ENCODE measurements at places on chromosomes 11 and 22.

GRCh38 chr11:88367310-88367709 lies 29.8 kb upstream of the CTSC start:
- no peak for DNase-seq

DNA sequence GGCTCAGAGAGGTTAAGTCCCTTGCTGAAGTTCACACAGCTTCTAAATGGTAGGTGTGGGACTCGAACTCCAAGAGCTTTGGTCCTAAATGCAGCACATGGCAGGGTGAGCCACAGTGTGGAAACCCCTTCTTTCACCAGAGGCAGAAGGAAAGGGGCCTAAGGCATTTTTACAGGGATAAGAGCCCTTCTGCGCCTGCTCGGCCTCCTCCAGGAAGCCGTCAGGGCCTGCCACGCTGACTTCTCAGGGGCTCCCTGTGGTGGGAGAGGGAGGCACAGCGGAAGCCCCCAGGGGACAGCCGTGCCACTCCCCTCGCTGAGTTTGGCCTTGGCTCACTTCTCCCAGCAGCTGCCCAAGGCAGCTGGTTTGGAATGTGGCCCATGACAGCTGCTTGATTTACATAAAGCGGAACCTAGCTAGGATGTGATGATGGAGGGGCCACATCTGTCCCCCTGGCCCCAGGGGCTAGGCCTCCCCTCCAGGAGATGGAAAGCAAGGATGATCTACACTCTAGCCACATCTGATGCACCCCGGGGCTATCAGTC lies 35.4 kb downstream of the CD82 start:
- DNase-seq = no peak

DNA sequence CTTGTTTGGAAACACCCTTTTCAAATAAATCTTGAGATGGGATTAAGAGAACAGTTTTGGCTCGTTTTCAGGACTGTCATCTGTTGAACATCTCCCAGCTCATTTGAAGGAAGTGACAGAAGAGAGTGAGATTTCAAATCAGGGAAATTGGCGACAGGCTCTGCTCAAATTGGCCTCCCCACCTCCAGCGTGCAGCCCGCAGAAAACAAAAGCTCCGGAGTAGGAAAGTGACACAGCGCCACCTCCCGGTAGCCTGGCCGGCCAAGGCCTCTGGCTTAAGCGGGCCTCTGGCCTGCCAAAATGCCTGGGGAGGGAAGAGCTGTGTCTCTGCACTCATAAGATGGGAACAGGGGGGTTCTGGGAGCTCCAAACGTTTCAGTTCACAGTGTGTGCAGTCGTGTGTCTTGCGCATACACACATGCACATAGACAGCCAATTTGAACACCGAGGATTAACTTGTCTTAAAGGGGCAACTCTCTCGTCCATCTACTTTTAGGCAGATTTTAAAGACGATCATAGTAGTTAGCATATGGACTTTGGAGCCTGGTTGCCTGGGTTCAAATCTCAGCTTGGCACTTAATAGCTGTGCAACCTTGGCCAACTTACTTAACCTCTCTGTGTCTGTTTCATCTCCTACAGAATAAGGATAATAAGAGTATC lies 132.7 kb upstream of the RCN1 start:
- no peak for DNase-seq

DNA sequence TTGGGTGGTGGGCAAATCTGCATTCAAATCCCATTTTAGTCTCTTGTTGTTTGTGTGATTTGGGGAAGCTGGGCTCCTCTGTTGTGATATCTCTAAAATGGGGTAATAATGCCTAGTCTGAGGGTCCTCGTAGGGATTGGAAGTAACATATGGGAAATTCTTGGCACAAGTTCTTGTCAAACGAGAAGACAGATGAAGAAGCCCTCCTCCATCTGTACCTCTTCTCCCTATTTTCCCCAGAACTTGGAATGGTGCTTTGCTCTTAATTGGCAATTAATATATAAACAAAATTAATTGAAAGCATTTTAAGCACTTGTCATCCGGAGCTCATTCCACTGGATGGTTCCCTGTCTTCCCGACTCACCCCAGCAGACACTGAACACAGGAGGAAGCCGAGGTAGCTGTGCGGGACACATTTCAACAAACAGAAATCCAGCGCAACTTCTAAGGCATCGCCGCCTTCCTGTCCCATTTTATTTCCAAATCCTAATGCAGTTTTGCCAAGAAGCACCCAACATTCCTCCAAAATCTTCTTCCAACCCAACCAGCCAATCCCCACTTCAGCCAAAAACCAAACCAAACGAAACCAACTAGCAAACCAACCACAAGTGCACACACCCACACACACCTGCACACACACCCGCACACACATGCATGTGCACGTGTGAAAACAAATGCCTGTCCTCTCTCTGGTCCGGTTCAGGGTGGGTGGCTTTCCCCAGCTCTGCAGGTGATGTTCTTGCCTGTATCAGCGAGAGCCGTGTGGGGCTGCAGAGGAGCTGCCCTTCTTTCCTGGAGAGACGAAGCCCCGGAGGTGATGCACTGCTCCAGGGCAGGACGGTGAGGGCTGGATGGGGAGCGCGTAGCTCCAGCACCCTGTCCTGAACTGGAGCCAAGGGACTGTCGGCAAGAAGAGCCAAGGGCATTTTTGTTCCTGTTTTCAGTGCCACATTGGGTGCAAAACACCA lies 100.8 kb upstream of the B3GAT1 start:
- DNase-seq = no peak

GRCh38 chr11:74776546-74776945 lies 27.9 kb downstream of the RNF169 start:
- DNase-seq = no peak

GRCh38 chr11:113634940-113635575 lies 71.0 kb downstream of the TMPRSS5 start:
- DNase-seq = no peak

GRCh38 chr11:1558775-1559110 lies 13.3 kb downstream of the DUSP8 start:
- no peak for DNase-seq

GRCh38 chr11:8102965-8103364 lies 22.0 kb downstream of the TUB start:
- no peak for DNase-seq

GRCh38 chr11:35639591-35640179 lies 21.4 kb downstream of the FJX1 start:
- DNase-seq = no peak

- no peak for DNase-seq
Measured at GRCh38 chr22:39490966-39491680, 11.0 kb upstream of the MIEF1 start.

DNA sequence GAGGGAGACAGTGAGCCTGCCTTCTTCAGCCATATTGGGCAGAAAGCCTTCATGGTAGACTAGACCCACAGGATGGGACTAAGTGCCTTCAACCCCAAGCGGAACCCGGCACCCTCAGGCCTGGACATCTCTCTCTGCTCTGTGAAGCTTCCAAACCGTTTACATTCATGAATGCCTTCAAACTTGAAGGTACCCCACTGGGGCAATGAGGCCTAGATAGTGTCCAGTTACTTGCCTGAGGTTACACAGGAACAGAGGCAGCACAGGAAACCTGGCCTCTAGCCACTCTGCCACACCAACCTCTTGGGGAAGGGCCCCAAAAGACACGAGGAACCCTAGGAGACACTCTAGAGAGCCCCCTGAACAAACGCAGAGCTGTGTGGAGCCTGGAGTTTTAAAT lies 14.5 kb upstream of the CYP2R1 start:
- DNase-seq = no peak

GRCh38 chr11:108916935-108917334 lies 252.1 kb downstream of the DDX10 start:
- DNase-seq = no peak

GRCh38 chr11:95003716-95004115 lies 21.3 kb upstream of the KDM4E start:
- DNase-seq = no peak

GRCh38 chr11:15275141-15275540 lies 160.4 kb downstream of the INSC start:
- no peak for DNase-seq

DNA sequence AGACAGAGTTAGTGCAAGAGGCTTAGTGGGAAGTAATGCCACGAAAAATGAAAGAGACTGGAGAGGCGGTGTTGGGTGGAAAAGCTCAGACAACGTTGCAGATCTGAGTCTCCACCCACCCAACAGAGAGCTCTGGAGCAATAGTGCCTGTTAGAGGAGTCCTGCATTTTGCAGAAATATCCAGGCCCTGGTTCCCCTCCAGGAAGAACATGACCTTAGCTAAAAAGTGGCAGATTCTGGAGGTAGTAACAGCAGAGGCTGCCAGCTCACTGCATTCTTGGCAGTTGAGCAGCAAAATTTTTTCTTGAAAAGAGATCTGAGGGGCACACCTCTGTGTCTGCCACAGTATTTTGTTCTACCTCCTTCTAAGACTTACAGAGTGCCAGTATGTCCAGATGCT lies 27.7 kb upstream of the BIRC3 start:
- no peak for DNase-seq

DNA sequence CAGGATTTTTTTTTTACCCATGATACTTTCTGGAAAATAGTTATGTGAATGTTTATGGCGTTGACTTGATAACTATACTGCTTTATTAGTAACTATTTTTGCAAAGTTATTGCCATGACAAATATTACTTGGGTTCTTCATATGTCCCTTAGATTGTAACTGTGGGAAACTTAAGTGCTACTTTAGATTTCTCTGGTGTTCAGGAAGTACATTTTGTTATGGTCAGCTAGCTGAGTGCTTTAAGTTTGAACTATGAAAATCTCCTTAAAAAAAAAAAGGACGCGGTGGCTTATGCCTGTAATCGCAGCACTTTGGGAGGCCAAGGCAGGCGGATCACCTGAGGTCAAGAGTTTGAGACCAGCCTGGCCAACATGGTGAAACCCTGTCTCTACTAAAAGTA lies 42.8 kb downstream of the CSTPP1 start:
- no peak for DNase-seq

GRCh38 chr11:75543806-75544205 lies 18.1 kb upstream of the GDPD5 start:
- no peak for DNase-seq

DNA sequence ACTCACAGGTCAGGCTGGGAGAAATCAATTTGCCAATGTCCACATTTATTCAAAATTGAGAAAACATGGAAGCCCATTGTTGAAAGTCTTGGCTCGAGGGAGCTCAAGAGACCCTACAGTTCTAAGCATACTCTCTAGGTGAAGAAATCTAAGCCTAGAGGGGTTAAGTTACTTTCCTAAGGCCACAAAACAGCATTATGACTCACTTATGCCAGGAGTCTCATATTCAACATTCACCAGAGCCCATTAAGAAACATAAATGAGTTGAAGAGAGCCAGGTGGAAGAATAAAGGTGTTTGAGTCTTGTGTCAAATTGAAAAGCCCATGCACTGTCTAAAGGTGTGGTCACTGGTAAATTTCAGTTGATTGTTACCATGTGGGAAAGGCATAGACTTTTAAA lies 108.1 kb downstream of the INSC start:
- DNase-seq = no peak

- DNase-seq = no peak
Measured at GRCh38 chr11:73248526-73249185, 23.5 kb upstream of the P2RY6 start.

- no peak for DNase-seq
Measured at GRCh38 chr11:66334605-66335442, 1.4 kb downstream of the RIN1 start.

GRCh38 chr11:27916541-27917100 lies 191.3 kb downstream of the KIF18A start:
- DNase-seq = no peak

DNA sequence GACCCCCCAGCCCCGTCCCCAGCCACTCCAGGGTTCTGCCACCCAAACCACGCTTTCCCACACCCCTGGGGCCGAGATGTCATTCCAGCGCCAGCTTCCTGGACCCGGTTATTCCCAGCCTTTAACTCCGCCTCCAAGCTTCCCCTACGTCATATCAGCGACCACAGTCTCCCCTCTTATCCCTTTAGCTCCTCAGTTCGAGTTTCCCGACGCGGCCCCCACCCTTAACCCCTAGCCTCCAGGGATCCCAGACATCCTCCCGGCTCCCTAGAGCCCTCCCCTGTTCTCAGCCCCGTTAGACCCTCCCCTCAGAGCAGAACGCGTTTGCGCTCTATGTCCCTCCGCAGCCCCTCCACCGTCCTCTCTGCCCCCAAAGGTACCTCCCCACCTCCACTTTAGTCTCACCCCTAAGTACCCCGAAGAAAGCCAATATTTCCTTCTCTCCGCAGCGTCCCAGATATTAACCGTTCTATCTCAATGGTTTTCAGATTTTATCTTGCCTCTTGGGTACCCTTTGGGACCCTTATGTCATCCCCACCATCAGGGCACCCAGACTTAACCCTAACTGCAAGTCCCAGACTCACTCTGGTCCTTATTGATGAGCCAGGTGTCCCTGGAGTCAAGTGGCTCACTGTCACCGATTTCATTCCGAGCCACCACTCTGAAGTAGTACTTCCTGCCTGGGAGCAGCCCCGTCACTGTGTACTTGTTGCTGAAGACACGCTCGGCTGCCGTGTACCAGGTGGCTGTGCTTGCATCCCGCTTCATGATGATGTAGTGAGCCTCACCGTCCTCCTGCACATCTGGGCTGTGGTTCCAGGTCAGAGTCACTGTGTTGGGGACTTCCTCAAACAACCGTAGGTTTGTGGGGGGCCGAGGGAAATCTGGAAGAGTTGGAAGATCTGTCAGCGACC lies 8.0 kb downstream of the TMEM86A start:
- DNase-seq = no peak

DNA sequence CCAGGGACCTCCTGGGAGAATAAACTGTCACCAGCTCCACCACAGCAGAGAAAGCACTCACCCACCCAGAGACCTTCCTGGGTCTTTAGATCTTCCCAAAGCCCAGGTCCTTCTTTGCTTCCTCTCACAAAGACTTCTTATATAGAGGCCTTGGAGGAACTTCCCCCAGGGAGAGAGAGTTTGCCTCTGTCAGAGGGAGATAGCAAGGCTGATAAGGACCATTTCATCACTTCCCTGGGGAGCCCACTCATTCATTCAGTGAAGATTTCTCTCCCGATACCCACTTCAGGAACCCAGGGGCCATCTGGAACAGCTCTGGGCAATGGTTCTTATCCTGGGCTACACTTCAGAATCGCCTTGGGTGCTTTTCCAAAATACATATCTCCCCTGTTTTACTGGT lies at the start of gene PRG2:
PRG2 (minus strand) TSS at position 116 of the 400 bp plus-strand sequence. CDS start 706 bp downstream, outside the sequence.
- no peak for DNase-seq

- DNase-seq = no peak
Measured at GRCh38 chr22:48240935-48241230, 1478.4 kb downstream of the TBC1D22A start.
